ENCODE measurements at places on chromosomes 7 and 10.
A peak's percentile ranks its signal among the peaks of the same experiment; 100 is the strongest.

DNA sequence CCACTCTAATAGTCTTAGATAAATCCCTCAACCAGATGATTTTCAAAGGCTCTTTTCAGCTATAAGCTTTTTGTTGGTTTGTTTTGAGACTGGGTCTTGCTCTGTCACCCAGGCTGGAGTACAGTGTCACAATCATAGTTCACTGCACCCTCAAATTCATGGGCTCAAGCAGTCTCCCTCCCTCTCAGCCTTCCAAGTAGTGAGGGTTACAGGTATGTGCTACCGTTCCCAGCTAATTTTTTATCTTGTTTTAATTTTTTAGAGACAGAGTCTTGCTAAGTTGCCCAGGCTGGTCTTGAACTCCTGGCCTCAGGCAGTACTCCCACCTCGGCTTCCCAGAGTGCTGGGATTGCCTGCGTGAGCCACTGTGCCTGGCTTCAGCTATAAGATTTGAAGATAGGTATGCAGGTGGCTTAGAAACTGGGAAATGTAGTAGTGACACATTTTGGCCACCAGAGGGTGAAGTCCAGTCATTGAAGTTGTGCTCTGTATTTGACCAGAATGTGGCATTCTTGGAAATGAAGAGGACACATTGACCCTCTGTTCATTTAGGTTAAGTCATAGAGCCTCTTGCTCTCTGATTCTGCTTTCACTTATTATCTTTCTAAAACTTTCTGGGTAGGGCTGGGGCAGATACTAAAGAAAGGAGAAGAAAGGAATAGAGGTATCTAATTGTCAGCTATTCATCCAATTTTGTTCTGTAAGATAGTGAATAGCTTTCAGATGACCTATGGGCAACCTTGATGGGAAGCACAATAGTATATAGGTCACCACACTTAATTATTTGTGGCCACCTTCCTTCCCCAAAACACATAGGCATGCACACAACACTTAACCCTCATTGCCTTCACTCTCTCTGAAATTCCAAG lies 36.0 kb downstream of the R3HCC1L start:
- ATAC-seq: peak; percentile 55

GRCh38 chr7:16396766-16397500 lies 24.4 kb downstream of the CRPPA start:
- ATAC-seq: no peak

- ATAC-seq: no peak
These were observed 150.4 kb downstream of the PPP1R3A start for GRCh38 chr7:113768387-113768786.

DNA sequence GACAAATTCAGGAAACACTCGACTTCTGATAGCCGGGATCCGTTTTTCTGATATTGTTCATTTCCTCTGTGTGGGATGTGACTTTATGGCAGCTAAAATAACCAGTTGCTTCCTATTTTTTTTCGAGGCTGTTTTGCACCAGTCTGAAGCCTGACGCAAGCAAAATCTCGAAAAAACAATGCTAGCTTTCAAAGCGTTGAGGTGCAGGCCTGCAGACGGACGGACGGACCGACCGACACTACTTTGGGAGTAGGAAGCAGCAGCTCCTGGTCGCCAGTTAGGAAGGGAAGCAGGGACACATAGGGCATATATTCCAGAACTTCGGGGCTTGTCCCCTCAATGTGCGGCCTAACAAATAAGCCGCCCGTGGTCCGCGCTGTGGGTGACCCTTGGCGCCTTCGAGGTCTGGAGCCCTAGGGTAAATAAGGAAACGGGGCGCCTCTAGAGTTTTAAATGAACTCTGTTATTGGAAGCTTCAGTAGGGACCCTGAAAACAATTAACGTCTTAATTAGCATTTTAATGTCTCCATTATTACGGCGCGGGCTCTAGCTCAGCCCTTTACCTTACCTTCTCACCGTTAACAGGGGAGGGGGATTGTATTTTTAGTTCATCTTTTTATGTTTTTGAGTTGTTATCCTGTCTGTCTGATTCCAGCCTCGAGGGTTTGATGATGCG lies 1.3 kb downstream of the HHEX start:
- ATAC-seq: no peak

- ATAC-seq: no peak
These were observed 20.2 kb upstream of the HPS1 start for GRCh38 chr10:98466861-98467505.

GRCh38 chr7:90859521-90859920 lies 263.4 kb downstream of the CDK14 start:
- ATAC-seq: no peak

GRCh38 chr7:136214356-136214755 lies 237.2 kb upstream of the MTPN start:
- ATAC-seq: no peak

- ATAC-seq: no peak
These were observed 10.7 kb upstream of the ATRNL1 start for GRCh38 chr10:115082506-115082905.

- no peak for ATAC-seq
These were observed 709.9 kb upstream of the LRRTM3 start for GRCh38 chr10:66215920-66216319.

GRCh38 chr10:98414578-98414931 lies 427 bp downstream of the PYROXD2 start:
- ATAC-seq: no peak

DNA sequence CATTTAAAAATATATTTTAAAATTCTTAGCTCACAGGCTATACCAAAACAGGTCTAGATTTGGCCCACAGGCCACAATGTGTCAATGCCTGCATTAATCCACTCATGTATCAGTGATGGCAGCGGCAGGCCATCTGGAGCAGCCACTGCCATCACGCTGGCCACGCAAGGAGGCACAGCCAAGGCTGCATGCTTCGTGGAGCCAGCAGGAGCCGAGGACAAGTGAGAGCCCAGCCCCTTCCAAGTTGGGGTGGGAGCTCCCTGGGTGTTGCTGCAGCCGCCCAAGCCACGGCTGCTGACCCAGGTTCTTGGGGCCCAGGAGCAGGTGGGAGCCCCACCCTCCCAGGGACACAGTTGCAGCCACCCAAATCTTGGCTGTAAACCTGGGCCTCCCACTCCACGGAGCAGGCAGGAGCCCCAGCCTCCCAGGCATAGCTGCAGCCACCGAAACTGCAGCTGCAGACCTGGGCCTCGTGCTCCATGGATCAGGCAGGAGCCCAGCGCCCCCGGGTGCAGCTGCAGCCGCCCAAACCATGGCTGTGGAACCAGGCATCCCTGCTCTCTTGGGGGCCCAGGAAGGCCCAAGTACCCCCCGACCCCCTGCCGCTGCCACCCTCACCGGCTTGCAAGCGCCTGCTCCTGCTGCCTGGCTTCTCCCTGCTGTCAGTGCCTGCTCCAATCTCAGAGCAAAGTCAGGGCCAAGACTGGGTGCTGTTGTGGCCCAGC lies 87.3 kb upstream of the CACUL1 start:
- no peak for ATAC-seq

DNA sequence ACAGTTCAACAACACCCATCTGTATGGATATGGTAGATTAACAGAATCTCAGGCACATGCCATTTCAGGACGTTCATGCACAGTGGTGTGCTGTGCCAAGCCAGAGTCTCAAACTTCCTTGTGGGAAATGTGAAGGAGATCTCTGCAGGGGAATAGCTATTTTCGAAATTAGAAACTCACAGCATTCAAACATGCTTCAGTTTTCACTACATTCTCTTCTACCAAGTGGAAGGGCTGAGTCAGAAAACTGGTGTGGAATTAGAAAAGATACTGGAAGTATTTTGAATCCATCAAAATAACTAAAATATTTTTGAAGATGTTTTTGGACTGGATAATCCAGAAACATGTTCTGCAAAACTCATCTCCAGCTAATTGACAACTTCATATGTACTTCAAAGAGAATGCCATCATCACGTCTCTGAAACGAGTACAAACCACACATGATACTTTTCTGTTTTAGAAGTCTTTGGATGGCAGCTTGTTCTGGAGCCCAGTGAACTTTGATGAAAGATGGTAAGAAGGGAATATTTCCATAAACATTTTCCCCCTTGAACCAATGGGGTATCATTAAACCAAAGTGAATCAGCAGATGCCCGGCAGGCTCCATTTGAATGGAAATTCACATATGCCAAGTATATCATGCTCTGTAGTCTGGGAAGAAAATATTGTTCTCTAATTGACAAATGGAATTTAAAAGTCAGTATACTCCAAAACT lies 616.3 kb upstream of the IGFBP3 start:
- ATAC-seq: no peak

GRCh38 chr10:77603534-77603927 lies 34.1 kb downstream of the KCNMA1 start:
- peak; percentile 61 for ATAC-seq

GRCh38 chr10:89392974-89393373 lies 551 bp downstream of the IFIT1 start:
- ATAC-seq: no peak

DNA sequence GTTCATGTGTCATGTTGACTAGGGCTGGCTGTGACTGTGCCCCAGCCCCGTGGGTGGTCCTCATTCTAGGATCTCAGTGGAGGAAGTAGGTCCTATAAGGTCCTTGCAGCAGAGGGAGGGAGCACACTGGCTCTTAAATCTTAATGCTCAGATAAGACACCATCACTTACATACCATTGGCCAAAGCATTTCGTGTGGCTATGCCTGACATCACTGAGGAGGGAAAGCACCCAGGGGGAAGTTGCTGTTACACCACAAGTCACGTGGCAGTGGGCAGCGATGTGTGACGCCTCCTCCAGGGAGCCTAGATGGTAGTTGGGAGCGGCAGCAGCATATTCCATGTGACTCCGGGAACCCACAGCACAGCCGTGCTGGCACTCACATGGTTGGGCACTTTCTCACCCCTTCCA lies 224.7 kb upstream of the SH2B2 start:
- ATAC-seq: peak; percentile 96

DNA sequence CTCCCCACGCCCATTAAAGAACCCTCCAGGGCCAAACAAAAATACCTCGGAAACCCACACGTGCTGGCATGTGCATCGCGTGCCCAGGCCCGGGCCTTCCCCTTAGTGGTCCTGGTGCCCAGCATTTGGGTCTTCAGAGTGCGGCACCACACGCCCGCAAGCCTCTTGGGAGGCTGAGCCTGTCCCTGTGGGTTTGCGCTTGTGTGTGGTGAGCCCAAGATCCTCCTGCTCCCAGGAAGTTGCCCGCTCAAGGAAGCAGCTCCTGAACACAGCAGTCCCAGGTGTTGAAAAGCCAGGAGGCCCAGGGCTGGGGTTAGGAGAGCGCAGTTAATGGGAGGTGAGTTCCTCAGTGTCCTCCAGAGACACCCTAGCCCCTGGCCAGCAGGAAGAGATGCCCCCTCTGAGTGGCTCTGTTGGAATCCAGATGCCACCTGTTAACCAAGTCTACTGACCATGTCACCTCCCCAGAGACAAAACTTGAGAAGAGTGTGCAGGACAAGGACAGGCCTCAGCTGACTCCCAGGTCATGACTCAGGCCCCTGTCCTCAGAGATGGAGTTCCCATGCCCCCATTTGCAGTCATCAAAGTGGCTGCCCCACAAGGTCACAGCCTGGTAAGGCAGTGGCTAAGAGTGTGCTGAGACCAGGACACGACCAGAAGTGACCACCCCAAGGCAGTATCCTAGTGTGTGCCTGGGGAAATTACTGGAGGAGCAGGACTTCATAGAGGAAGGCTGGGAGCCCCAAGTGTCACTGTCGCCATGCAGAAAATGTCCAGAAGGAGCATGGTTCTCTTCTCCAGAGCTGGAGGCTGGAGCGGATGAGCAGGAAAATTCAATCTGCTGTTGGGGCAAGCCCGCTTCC lies 5.2 kb downstream of the FZD9 start:
- ATAC-seq: no peak

- ATAC-seq: no peak
These were observed 4.0 kb downstream of the SNCG start for GRCh38 chr10:86962136-86962980.

GRCh38 chr10:33026422-33026821 lies 68.4 kb upstream of the ITGB1 start:
- no peak for ATAC-seq

- ATAC-seq: no peak
These were observed 16.3 kb downstream of the BRI3 start for GRCh38 chr7:98297626-98298286.

GRCh38 chr7:133196856-133197612 lies 55.8 kb upstream of the EXOC4 start:
- no peak for ATAC-seq

GRCh38 chr10:126932516-126932915 lies 27.3 kb downstream of the DOCK1 start:
- no peak for ATAC-seq

Measured in stimulated activated memory B cell treated with anti-CD40 and anti-IgM and Interleukin-4, amounts not matched to agents 10 μg/mL and 1 μg/mL and 100 μg/mL, for 72 hours (primary cell).